Activated naive CD8-positive, alpha-beta T cell treated with anti-CD3 and anti-CD28 coated beads, Interleukin-2, amount 10 ng/mL, durations not matched to agents 7 days and 5 days (primary cell): ENCODE measurements at places on chromosomes 12 and 14. TPM values are rescaled to one million over a fixed set of nuclear protein-coding genes. Genes with fewer than 3 reads are reported as not detected.

- no peak for DNase-seq
These were observed 6.3 kb downstream of the STYK1 start for GRCh38 chr12:10667581-10667980.

UNC119B gene
- 23.7 TPM for total RNA-seq

DNA sequence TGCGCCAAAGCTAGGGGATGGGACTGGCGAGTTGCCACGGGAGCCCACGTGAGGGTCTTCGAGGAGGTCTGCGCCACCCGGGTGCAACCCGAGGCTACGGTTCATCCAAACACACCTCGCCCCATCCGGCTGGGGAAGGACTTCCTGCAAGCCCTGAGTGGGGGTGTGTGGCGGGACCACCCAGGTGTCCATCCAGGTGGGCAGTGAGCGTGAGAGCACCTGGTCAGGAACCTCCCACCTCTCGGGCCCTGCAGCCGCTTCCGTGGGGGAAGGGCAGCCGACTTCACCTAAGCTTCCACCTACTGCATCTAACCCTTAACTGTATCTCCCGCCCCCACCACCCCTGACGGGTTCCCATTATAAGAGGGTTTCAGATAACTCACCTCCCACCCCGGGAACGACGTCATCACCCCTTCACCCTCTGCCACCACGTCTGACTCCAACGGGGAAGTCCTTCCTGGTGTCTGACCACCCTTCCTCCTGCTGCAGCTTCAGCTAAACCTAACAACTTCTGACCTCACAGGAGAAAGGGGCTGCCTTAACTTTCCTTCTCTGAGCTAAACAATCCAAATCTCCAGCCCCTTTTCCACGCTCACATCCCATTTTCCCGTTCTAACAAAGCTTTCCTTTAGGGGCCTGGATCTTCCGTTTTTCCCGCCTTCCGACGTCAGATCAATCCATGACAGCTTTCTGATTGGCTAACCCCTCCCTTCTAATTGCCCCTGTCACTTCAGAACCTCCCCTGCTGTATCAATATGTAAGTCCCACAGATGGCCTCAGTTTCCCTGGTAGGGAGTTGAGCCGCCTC, 27.4 kb upstream of the SMUG1 start:
- DNase-seq, result peak; percentile 57

DNA sequence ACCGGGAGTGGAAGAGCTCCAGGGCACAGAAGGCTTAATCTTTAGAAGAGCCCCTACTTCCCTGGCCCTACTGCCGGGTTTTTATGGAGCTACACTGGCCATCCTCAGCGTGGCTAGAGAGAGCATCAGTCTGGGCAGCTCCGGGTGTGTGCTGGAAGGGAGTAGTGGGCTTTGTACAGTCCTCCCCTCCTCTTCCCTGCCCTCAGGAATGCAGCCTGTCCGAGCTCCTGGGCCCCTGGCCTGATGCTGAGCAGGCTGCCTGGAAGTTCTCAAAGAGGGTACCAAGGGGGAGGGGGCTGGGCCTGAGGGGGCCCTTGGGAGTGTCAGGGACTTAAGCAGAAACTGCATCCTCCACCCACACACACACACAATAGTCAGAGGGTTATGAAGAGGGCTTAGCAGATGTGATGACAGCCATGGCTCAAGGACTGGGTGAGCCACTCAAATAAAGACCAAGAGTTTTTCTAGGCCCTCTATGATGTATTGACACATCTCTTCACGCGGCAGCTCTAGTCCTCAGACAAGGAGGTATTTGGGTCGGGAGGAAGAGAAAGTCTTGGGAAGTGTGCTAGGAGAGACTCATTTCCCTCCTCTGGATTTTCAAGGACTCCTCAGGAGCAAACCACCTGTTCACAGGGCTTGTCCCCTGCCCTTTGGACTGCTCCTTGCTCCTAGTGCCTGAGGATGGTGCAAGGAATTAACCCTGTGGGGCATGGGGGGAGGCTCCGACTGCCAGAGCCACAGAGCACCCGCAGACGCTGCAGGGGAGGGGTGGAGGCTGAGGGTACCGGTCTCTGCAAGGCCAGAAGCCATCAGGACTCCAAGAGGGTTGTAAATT, 16.5 kb upstream of the FIGNL2 start:
- no peak for DNase-seq

- DNase-seq, result peak; percentile 70
These were observed at the start of gene ARHGDIB for GRCh38 chr12:14961466-14962152. ARHGDIB (minus strand) TSS chr12:14961601; CDS start chr12:14950712, 10,889 bp downstream.

GRCh38 chr14:105529319-105529568, 2.9 kb downstream of the TMEM121 start:
- DNase-seq, result no peak

PTCSC3 gene
- total RNA-seq, result not detected

DNA sequence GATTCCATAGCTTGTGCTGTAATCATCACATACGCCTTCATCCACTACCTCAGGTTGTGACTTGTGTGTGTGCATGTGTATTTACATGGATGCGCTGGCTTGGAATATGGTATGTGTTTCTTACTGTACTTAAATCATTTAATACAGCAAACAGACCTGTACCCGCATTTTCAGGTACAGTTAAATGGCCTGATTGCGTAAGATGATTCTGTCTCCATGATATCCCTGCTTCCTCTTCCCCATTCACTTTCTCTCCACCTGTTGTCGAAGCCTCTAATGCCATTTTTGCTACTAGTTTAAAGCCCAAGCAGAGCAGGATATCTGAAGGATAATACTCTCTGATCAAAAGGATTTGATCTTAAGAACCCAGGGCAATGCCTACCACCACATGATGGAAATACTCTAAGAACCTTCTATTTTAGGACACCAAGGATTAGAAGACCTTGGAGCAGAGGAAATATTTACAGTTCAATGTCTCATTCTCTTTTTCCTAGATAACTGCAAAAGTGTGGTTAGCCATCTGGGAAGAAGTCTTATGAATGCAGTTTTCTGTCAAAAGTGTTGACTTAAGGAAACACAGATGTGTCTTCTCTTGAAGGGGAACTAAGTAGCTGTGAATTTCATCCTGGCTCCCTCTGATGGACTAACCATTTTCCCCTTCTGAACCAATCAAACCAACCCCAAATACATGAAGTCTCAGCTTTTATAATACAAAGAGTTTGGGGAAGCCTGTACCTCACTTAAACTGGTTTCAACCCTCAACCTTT, 78.7 kb downstream of the HELB start:
- no peak for DNase-seq

DNA sequence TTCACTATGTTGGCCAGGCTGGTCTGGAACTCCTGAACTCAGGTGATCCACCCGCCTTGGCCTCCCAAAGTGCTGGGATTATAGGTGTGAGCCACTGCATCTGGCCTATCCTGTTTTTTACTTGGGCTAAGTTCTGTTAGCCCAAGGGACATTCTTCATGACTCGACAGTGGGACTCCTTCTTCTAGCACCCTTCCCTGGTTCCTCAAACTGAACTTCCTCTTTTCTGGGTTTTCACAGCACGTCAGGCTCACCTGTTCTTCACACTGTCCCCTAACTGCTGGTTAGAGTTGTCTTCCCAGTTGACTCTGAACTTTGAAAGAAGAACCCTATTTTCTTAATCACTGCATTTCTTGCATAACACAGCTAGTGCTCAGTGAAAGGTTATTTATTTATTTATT, 22.5 kb downstream of the CABP1 start:
- no peak for DNase-seq

- no peak for DNase-seq
These were observed 87.2 kb upstream of the CISTR start for GRCh38 chr12:53838978-53839377.

DNA sequence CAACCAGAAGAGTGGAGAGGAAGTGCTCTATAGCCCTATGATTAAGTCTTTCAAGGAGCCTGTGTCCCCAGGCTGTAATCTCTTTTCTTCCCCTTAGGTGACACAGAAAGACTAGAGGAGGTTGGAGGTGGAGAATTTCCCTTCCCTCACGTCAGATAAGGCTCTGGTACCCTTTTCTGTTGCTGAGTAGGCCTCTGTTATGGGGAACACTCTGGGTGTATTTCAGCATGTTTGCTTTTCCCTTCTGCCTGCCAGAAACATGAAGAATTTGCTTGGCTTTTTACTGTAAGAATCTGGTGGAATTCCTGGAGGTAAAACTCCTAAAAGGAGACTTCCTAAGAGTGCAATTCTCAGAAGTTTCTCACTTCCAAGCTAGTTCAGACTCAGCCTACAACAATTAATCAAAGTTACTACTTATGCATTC, 58.3 kb downstream of the SIX1 start:
- no peak for DNase-seq

IKZF4 gene
- total RNA-seq, result 18.2 TPM

- DNase-seq, result no peak
These were observed 29.8 kb downstream of the GPRC5D start for GRCh38 chr12:12922191-12922616.

DNA sequence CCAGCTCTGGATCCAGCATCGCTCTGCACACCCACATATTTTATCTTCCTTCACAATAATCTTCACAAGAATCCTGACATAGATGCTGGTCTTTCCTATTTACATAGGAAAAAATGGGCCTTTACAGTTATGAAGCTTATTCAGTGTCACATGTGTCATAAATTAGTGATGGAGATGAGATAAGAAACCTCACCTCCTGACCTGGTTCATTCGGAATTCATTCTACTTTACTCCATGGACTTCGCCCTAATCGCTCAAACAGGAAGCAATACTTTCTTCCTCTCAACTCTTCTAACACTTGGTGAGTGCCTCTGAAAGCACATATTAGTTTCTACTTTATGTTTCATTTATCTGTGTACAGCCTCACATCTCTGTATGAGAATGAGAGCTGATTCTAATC, 12.0 kb upstream of the SINHCAF start:
- DNase-seq, result no peak

DNA sequence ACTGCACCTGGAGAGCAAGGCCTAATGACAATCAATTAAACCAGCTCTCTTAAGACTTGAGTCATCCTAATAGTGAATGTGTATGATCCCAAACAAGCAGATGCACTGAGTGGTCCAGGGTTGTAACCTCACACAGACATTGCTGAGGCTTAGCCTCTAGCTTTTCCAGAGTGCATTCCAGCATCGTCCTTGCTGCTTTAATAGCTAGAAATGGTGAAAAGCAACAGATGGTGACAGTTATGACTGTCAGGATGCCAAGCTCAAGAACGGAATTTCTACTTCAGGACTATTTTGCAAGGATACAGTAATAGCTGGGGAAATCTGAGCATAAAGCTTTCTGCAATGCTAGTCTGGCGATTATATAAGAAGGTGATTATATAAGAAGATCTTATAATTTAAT, 34.6 kb downstream of the PTPRR start:
- no peak for DNase-seq

- DNase-seq, result no peak
These were observed 27.1 kb upstream of the LUM start for GRCh38 chr12:91138337-91138920.

- no peak for DNase-seq
These were observed 38.6 kb upstream of the TPH2 start for GRCh38 chr12:71900091-71900490.

GALNT8 gene
- total RNA-seq, result 0.71 TPM

DNA sequence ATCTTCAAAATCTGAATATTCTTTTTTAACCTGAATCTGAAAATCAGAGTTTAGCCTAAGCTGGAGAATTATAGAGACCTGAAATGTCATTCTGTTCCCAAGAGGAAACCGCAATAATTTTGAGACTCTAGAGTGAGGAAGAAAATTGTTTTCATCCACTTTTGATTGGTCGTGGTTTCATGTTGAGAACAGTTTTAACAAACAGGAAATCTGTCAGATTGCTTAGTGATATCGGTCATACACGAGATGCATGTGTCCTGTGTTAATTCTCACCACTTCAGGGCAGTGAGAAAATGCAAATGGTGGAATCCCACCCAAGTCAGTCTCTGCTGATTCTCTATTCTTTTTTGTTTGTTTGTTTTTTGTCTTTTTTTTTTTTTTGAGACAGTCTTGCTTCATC, 1498.5 kb upstream of the TMEM132C start:
- DNase-seq, result no peak
